Right ventricle myocardium superior (tissue), 1 donor: ENCODE measurements at places on chromosomes 1 and 21. TPM values are rescaled to one million over a fixed set of nuclear protein-coding genes. Genes with fewer than 3 reads are reported as not detected.

Gene CSF3R
- 3.3 TPM for total RNA-seq

Gene MLLT11
- 2.9 TPM for total RNA-seq

Gene ZBTB18
- total RNA-seq: 29.9 TPM

Gene TACSTD2
- not detected for total RNA-seq

Gene TMPRSS15
- total RNA-seq: not detected

Gene LENEP
- total RNA-seq: not detected

Gene KCNE2
- total RNA-seq: not detected

Gene HMCN1
- 5.7 TPM for total RNA-seq

Gene AGO4
- total RNA-seq: 20.2 TPM

GRCh38 chr1:24961961-24962861 lies 32.1 kb upstream of the RUNX3 start:
- no peak for DNase-seq

- no peak for DNase-seq
Observed at GRCh38 chr1:97270508-97271307, 549.1 kb downstream of the PTBP2 start.

DNA sequence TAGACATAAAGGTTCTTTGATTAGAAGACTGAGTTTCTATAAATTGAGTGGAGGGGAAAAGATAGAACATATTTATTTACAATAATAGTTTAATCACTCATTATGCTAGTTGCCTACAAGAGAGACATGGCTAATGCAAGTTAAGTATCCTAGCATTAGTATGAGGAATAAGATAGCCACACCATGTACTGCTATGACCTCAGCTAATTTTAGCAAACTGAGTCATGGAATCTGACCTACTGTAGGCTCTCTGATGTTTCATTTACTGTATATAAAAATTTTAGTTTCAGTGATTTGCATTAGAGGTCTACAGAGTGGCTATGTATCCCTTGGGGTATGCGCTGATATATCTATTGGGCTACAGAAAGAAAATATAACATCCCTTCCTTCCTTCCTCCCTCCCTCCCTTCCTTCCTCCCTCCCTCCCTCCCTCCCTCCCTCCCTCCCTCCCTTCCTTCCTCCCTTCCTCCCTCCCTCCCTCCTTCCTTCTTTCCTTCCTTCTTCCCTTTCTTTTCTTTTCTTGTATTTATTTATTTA lies 5.8 kb downstream of the AGL start:
- no peak for DNase-seq

GRCh38 chr1:151187205-151187604 lies 2.8 kb downstream of the VPS72 start:
- no peak for DNase-seq

- no peak for DNase-seq
Observed at GRCh38 chr1:117842408-117843170, 86.8 kb downstream of the GDAP2 start.

DNA sequence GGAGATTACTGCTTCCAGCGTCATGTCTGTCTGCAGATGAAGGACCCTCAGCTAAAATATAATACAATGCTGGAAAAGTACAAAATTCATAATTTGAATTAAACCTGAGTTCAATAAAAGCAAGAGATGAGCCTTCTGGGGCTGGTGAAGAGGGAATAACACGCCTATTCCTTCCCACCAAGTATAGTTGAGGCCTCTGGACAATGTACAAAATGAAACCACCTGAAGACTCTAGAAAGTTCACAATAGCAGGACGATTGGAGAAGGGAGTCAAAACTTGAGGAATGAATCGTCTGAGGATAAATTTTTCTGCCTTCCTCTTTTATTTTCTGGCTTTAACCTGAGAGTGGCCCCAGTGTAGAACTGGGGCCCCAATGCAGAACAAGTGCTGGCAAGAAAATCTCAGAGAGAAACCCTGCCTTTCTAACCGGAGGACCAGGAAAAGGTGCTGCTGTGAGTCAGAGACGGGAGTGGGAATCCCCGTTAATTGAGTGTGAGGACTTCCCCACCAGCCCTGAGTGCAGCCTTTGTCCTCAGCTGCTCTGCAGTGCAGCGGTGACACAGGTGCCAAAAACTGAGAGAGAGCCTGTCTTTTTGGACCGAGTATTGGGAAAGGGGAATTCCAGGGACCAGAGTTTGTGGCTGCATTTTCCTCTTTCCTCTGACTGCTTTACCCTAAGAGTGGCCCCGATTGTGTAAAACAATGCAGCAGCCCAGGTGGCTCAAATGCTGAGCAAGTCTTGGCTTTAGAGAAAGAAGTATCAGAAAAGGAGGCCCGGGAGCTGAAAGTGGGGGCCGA lies 264.9 kb downstream of the DYRK1A start:
- DNase-seq: no peak

DNA sequence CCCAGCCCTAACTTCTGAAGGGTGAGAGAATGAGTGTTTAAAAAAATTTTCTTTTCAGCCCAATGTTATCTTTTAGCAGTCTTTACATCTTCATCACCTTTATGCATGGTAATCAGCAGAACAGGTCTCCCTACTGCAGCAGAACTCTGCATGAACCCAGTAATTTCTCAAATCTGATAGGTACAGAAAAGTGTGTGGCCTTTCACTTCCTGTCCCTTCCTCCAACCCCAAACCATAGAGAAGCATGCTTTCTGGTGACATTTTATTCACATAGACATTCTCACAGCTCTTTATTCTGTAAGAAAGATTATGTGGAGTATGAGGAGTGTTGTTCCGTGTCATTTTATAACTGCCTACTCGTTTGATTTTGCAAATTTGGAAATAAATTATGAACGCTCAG lies 68.6 kb downstream of the RPAP2 start:
- DNase-seq: no peak

- no peak for DNase-seq
Observed at GRCh38 chr1:37989361-37989930, 376 bp downstream of the SF3A3 start.

GRCh38 chr21:41758550-41758949 lies 8.3 kb downstream of the RIPK4 start:
- no peak for DNase-seq

DNA sequence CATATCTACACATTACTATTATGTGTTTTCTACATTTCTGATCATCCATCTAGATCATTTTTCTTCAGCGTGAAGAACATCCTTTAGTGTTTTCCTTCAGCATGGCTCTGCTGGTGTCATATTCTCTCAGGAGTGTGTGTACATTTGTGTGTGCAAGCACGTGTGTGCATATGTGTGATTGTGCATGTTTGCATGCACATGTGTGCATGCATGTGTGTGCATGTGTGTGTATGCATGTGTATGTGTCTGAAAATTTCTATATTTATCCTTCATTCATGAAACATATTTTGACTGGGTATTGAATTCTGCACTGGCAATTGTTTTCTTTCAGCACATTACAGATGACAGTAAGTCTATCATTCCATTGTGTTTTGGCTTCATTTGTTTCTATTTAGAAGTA lies 74.6 kb downstream of the FHAD1 start:
- no peak for DNase-seq

DNA sequence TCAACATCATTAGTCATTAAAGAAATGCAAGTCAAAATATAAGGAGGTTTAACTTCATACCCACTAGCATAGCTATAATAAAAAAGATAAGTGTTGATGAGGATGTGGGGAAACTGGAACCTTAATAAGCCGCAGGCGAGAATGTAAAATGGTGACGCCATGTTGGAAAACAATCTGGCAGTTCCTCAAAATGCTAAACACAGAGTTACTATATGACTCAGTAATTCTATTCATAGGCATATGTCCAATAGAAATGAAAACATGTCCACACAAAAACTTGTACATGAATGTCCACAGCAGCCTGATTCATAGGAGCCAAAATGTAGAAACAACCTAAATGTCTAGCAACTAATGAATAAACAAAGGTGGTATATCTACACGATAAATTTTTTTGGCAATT lies 23.2 kb downstream of the DDX59 start:
- no peak for DNase-seq

- peak; percentile 50 for DNase-seq
Observed at GRCh38 chr1:38559446-38560165, 300.0 kb downstream of the RRAGC start.

DNA sequence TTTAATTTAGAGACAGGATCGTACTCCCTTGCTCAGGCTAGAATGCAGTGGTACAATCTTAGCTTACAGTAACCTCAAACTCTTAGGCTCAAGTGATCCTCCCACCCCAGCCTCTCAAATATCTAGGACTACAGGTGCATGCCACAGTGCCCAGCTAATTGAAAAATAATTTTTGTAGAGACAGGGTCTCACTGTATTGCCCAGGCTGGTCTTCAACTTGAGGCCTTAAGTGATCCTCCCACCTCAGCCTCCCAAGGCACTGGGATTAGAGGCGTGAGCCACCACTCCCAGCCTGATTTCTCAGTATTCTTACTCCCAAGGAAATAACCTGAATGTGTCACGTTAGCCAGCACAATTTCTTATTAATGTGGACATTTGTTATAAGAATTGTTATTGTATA lies 9.8 kb downstream of the RLF start:
- DNase-seq: no peak

GRCh38 chr1:46687093-46687659 lies 15.5 kb downstream of the TEX38 start:
- DNase-seq: peak; percentile 79

- no peak for DNase-seq
Observed at GRCh38 chr1:65207317-65207716, 59.3 kb downstream of the AK4 start.

DNA sequence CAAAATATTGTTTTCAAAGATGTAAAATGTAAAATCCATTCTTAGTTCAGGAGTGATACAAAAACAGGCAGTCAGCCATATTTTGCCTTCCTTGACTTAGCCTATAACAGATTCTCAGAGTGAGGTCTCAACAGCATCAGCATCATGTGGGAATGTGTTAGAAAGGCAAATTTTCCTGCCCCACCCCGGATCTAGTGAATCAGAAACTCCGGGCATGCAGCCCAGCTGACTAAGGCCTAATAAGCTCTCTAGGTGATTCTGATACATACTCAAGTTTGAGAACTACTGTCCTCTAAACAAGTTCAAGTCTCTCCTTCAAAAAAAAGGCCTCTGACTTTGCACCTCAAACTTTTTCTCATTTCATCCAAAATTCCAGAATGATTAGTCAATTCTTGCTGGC lies 46.9 kb upstream of the PRRC2C start:
- DNase-seq: peak; percentile 47

DNA sequence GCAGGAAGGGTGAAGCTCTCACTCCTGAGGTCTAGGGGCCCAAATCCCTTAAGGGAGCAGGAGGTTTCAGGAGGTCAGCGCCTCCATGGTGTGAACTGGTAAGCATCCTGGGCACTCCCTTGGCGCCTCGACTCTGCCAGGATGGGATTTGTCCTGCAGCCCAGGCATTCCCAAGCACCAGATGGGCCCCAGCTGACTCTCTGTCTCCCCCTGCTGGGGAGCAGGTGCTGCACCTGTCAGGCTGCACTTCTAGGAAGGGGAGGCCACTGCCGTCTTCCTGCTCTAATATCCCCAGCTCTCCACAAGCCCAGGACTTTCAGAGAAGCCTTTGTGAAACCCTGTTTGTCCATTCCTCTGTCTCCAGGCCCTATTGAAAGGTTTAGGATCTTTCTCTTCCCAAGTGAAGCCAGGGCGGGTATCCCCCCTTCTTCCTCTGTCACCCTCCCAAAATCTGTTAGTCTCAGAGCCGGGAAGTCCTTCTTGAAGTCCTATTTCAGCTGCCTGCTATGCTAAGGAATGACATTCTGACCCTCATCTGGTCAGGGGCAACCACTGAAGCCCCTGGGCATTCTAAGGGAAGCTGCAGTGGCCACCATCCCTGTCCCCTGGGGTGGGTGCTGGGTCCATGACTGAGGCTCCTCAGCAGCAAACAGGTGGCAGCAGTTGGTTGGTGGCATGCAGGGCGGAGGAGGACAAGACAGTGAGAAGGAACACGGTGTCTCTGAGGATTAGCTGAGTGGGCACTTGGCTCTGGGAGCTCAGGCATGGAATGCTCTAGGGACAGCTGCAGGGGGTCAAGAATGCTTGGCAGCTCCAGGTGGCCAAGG lies 3.2 kb downstream of the MYBPH start:
- DNase-seq: peak; percentile 65

- DNase-seq: peak; percentile 50
Observed at GRCh38 chr1:243730487-243731150, 119.4 kb downstream of the AKT3 start.

GRCh38 chr21:28910280-28910887 lies 82.3 kb downstream of the LTN1 start:
- DNase-seq: no peak

- DNase-seq: no peak
Observed at GRCh38 chr1:193634876-193635275, 448.5 kb upstream of the B3GALT2 start.

DNA sequence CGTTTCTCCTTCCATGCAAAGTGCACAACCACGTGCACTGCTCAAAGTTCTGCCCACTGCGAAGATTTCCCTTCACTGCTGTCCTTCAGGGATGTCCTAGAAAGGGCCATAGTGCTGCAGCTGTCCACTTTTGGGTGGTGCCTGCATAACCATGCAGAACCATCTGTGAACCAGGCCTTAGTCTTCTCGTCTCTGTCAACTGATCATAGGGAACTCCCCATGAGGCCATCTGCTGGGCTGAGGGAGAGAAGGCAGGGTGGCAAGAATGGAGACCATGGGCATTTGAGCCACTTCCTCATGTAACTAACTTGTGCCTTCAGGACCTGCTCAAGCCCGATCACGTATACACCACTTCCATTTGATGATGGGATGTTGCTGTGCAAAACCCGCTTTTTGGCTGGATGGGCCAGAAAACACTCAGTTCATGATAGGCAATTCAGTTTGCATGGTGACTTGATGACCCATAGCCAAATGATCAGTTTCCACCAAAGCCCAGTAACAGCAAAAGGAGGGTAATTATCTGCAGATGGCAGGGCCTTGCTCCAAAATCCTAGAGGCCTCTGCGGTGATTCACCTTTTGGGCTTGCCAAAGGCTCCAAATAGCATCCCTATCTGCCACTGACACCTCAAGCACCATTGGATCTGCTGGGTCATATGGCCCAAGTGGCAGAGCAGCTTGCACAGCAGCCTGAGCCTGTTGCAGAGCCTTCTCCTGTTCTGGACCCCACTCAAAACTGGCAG lies 9.5 kb downstream of the ST6GALNAC5 start:
- no peak for DNase-seq

DNA sequence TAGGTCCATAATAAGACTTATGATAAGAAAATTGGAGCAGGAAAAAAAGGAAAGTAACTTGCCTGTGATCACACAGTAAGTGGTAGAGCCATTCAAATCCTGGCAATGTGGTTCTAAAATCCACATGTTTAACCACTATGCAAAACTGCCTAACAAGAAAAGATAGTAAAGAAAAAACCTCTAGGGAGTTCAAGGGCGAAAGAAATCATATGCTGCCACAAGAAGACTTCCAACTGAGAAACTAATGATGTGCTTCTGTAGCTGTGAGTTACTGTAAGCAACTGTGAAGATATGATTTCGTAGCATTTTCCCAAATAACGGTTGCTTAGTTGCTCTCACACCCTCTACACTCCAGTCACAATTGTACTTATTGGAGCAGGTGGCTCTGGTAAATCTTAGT lies 20.9 kb upstream of the LYPLAL1 start:
- no peak for DNase-seq

DNA sequence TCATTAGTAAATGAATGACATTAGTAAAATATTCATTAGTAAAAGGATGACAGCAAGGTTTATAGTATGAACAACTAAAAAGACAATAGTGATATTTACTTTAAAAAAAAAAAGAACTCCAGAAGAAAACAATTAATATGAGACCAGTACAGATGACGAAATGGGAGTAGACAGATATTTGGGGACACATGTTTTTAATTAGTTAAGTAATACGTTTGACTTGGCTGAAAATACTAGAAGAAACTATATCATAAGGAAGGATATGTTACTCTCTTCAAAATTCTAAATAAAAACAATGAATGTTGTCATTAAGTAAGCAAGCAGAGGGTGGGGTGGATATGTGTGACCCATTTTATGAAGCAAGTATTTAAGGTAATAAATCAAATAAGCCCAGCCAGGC lies 61.9 kb downstream of the GPATCH2 start:
- DNase-seq: no peak
